ENCODE measurements at places on chromosomes 5 and 9. TPM values are rescaled to one million over a fixed set of nuclear protein-coding genes. Genes with fewer than 3 reads are reported as not detected.

Gene TNC
- total RNA-seq: 0.58 TPM

Gene ZNF354B
- total RNA-seq: 3.8 TPM

Gene SPINK6
- total RNA-seq: 0.27 TPM

Gene MOB3B
- 12.6 TPM for total RNA-seq

Gene HTR1A
- not detected for total RNA-seq

Gene NTNG2
- 0.57 TPM for total RNA-seq

Gene S100Z
- not detected for total RNA-seq

Gene OSMR
- 67.0 TPM for total RNA-seq

Data from A549 treated with dexamethasone at 1 μM for 4 hours (cell line).